ENCODE measurements at places on chromosomes 2 and 18.

DNA sequence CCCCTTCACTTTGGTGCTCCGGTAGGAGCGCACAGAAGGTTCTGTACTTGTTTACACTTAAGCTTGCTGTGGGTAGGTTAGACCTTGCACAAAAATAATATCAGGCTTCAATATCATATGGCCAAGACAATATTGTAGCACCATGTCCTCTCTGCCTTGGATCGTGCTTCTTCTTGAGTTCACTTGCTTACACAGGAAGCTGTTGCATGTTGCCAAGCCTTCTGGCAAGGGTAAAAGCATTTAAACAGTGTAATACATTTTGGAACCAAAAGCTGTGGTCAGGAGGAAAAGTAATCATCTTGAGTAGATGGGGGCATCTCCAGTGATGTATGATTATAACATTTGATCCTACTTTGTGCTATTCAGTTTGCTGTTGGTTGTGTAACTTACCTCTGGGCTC, 197.5 kb downstream of the LTBP1 start:
- no peak for DNase-seq

DNA sequence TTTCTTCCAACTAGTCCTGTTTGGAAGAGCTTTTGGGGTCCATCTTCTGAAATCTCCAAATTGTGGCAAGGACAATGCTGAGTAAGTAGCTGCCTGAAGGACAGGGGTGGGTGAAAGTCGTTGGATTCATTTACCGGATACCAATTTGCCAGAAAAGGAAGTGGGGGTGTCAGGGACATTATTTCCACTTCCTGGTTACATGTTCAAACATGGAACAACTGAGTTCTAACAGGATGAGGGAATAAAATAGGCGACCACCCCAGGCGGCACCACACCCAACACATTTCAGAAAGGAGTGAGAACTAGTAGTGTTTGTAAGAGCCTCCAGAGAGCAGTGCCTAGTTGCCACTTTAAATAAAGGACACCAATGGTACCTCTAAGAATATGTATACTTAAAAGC, 158.6 kb upstream of the SERTAD2 start:
- DNase-seq = no peak

DNA sequence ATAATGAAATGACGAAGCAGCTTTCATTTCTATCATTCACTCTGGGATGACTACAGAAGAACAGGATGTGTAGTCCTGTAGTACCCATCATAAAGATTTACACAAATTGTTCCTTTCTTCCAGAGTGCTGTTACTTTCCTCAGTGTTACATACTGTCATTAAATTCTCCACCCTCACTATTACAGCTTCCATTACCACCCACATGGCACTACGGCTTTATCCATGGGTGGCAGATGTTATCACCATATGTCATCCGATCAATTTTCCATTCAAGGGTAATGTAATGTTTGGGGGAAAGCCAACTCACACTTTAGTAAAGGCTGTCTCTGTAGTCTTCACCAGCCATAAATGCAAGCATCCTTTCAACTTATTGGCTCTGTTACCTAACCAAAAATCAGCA, 7.1 kb upstream of the CSRNP3 start:
- DNase-seq = no peak

GRCh38 chr2:172251231-172251630, 148.5 kb upstream of the DLX2 start:
- no peak for DNase-seq

GRCh38 chr2:85750587-85751575, 2.9 kb upstream of the ATOH8 start:
- DNase-seq = no peak

- no peak for DNase-seq
These were observed 219.6 kb upstream of the RBBP8 start for GRCh38 chr18:22713511-22713910.

GRCh38 chr18:50816419-50817166, 3.2 kb downstream of the MRO start:
- no peak for DNase-seq

- DNase-seq = no peak
These were observed 19.1 kb downstream of the RTP5 start for GRCh38 chr2:241888641-241889040.

DNA sequence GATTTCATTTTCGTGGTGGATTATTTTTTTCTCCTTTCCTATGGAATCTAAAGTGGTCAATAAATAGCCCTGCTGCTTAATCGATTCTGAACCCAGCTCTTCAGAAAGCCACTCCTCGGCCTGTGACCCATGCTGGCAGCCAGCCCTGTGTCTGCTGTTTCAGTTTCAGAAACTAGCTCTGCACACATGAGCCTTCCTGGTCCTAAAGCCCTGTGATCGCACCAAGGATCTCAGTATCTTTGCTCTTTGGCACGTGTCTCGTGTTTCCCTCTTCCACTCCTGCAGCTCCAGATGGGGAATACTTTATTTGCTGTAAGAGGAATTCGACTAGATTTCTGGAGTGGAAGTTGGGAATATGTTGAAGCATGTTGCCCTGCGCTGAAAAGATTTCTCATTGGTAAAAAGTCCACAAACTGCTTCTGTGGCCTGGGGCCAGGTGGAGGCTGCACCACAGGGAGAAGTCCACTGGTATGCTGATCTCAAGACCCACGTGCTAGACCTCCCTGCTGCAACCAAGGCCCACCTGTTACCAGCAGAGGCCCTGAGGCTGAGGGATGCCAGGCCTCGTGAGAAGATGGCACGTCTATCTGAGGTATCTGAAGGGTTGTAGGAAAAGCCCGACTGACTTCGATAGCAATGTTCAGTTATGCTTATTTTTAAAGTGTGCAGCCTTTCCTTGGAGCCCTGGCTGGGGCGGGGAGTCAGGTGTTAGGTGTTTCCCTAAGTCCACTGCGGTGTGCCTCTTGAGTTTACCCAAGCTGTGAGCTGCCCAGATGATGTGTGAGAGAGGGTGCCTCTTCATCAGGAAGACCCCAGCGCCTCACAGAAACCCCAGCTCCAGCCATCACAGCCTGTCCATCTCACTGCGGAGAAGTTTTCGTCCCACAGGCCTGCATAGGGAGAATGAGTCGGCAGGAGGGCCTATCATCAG, 33.6 kb upstream of the CELF4 start:
- DNase-seq = no peak

DNA sequence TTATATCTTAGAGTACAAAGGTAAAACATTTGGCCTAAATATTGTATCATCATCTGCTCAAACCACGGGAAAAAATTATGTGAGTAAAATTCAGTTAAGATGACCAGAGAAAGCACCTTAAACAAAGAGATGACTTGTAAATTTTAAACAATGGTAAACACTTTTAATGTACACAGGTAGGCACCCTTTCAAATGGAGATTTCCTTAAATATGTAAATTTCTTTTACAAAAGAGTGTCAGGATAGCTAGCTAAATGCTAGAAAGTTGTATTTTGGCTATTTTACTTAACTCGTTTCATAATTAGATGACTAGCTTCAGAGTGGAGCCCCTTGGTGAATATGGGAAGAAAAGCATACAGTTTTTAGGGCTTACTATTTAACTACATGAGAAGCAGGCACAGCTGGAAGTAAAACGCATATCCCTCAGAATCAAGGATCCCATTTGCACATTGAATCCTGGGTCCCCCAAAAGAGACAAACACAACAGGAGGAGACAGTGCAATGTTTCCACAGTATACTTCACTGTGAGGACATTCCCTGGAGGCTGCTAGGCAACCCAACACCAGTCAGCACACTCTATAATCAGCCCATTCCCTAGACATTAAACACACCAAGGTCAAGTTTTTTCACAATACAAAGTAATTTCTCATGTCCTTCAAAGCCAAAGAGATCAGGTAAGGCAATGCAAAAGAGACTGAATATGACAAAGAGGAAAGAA, 1154.4 kb downstream of the DPP10 start:
- no peak for DNase-seq

DNA sequence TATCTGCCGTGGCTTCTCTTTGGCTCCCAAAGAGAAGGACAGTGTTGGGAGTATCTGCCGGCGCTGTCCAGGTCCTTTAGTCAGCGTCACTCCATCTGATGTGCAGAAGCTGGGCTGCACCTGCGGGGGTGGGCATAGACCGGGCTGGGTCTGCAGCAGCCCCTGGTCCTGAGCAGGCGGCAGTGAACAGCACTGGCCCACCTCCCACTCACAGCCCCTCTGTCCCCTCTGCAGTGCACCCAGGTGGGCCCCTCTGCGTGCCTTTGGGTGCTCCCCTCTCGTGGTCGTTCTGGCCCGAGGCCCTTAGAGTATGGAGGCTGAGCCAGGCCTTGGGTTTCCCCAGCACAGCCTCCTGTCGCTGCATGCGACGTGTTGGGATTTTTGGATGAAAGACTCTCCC, 95.7 kb downstream of the USP40 start:
- no peak for DNase-seq

DNA sequence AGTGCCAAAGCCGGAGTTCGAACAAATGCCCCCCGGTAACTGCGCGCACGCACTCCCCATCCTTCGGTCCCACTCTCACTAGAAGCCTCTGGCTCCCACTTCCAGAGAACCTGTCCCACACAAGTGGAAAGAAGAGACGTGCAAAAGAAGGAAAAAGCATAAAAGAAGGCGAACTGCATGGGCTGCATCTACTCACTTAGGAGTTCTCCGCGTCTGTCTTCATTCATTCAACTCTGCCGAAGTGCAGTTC, 312 bp downstream of the NR4A2 start:
- no peak for DNase-seq

DNA sequence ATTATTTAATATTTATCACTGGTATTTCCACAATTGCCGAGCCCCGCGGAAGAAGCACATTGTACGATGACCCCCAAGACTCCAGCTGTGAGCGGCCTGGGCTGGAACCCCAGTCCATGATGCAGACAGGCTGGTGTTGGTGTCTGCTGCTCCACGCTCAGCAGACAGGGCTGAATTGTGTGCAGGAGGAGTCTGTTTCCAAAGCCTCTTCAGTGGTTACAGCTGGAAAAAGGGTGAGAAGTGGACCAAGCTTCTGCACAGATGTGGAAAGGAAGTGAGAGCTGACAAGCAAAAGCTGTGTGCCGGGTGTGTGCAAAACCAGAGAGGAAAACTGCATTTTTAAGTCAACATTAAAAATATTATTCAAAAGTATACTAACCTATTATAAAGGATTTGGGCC, 500.4 kb downstream of the GALR1 start:
- no peak for DNase-seq

- no peak for DNase-seq
These were observed 692 bp upstream of the TSHZ1 start for GRCh38 chr18:75209951-75210258.

- DNase-seq = no peak
These were observed 187.2 kb upstream of the FANCL start for GRCh38 chr2:58428096-58429013.

- DNase-seq = no peak
These were observed at the start of gene MC5R for GRCh38 chr18:13823707-13824395. MC5R (plus strand) TSS chr18:13824149; CDS start chr18:13825766, 1,617 bp downstream.

DNA sequence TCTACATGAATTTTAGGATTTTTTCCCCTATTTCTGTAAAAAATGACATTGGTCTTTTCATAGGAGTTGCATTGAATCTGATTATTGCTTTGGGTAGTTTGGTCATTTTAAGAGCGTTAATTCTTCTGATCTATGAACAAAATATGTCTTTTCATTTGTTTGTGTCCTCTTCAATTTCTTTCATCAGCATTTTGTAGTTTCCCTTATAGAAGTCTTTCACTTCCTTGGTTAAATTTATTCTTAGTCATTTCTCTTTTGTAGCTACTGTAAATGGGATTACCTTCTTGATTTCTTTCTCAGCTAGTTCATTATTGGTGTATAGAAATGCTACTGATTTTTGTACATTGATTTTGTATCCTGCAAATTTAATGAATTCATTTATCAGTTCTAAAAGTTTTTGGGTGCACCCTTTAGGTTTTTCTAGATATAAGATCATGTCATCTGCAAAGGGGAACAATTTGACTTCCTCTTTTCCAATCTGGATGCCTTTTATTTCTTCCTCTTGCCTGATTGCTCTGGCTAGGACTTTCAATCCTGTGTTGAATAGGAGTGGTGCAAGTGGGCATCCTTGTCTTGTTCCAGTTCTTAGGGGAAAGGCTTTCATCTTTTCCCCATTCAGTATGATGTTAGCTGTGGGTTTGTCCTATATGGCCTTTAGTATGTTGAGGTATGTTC, 36.6 kb upstream of the AAK1 start:
- no peak for DNase-seq

DNA sequence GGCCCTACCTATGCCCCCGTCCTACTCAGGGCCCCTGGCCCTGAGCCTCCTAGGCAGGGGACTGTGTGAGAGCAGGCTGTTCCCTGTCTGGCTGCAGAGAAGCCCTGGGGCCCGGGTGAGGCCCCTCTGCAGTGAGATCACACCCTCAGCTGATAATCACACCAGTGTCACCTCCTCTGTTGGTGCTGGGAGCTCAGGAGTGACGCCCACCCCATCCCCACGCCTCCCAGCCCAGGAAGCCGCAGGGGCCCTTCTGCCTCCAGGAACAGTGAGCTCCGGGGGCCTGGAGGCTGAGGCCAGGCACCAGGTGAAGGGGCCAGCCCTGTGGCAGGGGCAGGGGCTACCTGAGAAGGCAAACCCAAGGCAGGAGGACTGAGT, 20.0 kb downstream of the KCNIP3 start:
- no peak for DNase-seq

DNA sequence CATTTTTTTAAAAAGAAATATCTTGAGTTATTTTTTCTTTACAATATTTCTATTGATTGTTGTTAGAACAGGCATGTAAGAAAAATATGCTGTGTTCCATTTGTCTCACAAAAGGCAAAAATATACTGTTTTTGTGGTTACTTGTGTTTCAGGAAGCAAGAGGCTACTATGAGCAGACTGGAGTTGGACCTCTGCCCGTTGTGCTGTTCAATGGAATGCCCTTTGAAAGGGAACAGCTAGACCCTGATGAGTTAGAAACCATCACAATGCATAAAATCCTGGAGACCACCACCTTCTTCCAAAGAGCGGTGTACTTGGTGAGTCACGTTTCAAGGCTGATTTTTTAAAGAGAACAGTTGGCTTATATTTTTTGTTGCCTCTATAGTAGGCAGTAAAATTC, 54.7 kb downstream of the UGGT1 start:
- DNase-seq = no peak

DNA sequence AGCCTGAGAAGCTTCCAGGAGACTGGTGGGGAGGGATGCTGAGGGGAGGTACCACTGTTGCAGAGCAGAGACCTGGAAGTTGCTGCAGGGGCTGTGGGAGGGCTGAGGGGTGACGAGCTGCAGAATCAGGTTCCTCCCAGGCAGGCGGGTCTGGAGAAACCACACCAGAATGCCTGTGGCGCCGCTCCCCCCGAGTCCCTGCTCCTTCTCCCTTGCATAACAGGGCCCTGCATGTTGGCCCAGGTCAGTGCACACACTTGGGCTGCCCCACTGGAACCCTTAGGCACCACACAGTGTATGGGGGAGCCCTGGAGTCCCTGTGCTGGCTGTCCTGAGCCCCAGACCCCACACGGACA, 60.4 kb downstream of the ARL4C start:
- no peak for DNase-seq

DNA sequence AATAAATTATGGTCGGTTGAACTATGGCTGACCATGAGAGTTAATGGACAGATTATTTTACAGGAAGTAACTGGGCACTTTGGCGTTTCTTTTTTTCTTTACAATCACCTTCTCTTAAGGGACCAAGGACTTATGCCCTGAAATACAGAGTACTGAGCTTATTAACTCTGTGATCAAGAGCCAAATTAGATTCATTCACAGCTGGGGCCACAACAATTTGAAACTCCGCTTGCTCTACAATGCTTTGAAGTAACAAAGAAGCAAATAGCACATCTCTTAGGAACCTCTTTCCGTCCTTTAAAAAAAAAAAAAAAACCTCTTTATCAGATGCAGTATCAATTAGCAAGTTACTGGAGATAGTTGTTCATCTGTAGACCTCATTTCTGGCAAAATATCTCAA, 112.0 kb downstream of the LYPD6 start:
- no peak for DNase-seq

- DNase-seq = no peak
These were observed 176.3 kb downstream of the TWIST2 start for GRCh38 chr2:239024226-239024625.

GRCh38 chr2:59034106-59034505, 793.0 kb upstream of the FANCL start:
- DNase-seq = no peak

Data from thoracic aorta (tissue), 2 donors.